ENCODE measurements at places on chromosomes 7 and 10. TPM values are rescaled to one million over a fixed set of nuclear protein-coding genes. Genes with fewer than 3 reads are reported as not detected.

DNA sequence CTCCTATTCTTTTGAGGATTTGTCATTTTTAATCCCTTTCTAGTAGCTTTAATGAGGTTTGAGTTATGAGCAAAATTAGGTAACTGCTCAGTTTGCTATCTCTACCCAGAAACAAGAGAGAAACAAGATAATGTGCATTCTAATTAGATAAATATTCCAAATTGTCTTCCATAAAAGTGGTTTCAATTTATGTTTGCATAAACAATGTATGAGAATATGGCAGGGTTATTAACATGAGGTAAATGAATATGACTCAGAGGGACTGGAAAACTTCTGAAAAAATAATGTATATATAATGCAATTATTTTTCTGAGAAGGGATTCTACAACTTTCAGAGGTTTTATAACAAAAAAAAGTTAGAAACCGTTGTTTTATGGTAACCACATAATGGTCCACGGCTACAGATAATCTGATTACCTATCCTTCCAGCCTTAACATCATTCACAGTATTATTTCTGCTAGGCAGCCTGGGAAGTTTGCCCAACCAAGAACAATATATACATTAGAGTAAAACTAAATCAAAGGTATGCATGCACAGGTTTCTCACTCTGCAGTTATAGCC, 101.2 kb downstream of the CRPPA start:
- no peak for DNase-seq

GRCh38 chr10:29881336-29881771, 178.0 kb downstream of the JCAD start:
- DNase-seq, result peak; percentile 80

GRCh38 chr7:7841027-7841426, 122.6 kb upstream of the RPA3 start:
- no peak for DNase-seq

GRCh38 chr7:1409555-1409954, 49.7 kb downstream of the MICALL2 start:
- no peak for DNase-seq

- no peak for DNase-seq
These were observed 255.2 kb upstream of the POT1 start for GRCh38 chr7:125184801-125185200.

DNA sequence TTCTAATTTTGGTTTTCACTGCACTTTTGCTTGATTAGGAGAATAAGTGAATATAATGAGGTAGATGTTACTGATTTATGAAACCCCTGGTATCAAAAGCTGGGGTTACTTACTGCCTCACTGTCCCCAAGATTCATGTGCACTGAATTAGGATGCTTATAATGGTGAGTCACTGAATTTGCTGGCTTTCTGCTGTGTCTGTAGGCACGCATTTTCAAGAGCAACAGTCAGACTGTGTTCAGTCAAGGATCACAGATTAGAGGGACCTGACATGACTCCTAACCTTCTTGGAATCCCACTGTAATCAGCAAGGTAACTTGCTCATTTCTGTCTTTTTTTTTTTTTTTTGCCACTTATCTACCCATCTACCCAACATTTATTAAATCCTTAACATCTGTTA, 59.7 kb downstream of the GPR85 start:
- no peak for DNase-seq

Gene FFAR4
- polyA plus RNA-seq, result not detected
